Daoy (cell line): ENCODE measurements at places on chromosomes 2 and 18. TPM values are rescaled to one million over a fixed set of nuclear protein-coding genes. Genes with fewer than 3 reads are reported as not detected.

Gene DSG1
- total RNA-seq = not detected in 2 replicates

Gene UGT1A8
- 15.1 and 15.4 TPM in 2 replicates for total RNA-seq

Gene UGT1A4
- 0.63 TPM in 1 of 2 replicates, not detected in the other for total RNA-seq

Gene TP53I3
- 17.6 and 21.4 TPM in 2 replicates for total RNA-seq

Gene FASTKD1
- total RNA-seq = 26.5 and 37.1 TPM in 2 replicates

Gene GRB14
- total RNA-seq = 0.48 and 2.9 TPM in 2 replicates

Gene NYAP2
- total RNA-seq = not detected in 2 replicates

Gene CXCR1
- total RNA-seq = not detected in 2 replicates

Gene MYOM1
- not detected in 2 replicates for total RNA-seq

- DNase-seq = no peak
Measured at GRCh38 chr18:41144441-41144840, 810.6 kb upstream of the PIK3C3 start.

DNA sequence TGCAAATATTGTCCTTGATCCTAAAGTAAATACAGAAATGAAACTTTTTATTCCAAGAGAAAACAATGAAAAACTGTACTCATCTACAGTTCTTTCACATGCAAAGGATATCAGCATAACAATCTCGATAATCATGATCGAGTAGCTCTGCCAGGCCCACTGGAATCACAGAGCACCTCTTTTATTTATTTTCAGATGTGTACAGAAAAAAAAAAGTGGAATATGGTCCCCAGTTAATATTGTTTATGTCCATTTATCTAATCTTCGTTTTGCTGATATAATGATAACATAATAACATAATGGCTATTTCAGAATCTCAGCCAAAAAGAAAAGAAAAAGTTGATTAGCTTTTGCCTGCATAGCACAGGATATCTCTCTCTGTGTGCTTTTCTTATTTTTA is 6.5 kb downstream of the ZNF385B start:
- DNase-seq = no peak

DNA sequence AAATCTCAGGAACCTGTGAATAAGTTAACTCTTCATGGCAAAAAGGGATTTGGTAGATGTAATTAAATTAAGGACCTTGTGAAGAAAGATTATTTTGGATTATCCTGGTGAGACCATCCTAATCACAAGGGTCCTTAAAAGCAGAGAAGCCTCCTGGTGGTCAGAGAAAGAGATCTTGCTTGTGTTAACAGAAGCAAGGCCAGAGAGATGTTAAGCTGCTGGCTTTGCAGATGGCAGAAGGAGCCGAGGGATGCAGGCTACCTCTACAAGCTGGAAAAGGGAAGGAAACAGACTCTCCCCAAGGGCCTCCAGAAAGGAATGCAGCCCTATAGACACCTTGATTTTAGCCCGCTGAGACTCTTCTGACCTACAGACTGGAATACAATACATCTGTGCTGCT is 197.0 kb downstream of the STK39 start:
- DNase-seq = no peak

- DNase-seq = no peak
Measured at GRCh38 chr2:8539743-8540551, 141.9 kb upstream of the ID2 start.

GRCh38 chr18:28725876-28726275 is 548.9 kb upstream of the CDH2 start:
- peak; percentile 86 for DNase-seq

DNA sequence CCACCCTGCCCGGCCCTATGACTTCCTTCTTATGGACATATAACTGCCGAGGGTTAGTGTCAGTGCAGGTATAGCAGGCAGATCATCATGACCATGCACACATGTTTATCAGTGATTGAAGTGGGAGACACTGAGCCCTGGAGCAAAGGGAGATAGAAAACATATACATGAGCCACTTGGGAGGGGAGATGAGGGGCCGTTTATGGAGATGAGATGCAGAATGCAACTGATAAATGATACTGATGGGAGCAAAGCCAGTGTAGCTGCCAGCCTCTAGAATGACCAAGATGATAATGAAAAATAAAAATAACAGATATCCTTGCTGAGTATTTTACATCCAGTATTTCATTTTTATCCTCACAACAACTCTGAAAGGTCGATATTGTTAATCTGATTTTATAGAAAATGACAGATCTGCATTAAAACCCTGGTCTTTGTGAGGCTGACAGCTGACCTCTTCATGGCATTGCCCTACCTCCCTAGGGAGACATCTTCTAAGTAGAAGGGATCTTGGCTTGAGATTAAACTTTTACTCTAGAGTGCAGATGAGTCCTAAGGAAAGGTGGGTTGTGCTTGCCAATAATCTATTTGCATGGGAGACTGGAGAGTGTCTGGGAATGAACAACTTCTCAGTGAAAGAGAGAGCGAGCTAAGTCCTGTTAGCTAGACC is 178.4 kb upstream of the LHCGR start:
- DNase-seq = no peak

DNA sequence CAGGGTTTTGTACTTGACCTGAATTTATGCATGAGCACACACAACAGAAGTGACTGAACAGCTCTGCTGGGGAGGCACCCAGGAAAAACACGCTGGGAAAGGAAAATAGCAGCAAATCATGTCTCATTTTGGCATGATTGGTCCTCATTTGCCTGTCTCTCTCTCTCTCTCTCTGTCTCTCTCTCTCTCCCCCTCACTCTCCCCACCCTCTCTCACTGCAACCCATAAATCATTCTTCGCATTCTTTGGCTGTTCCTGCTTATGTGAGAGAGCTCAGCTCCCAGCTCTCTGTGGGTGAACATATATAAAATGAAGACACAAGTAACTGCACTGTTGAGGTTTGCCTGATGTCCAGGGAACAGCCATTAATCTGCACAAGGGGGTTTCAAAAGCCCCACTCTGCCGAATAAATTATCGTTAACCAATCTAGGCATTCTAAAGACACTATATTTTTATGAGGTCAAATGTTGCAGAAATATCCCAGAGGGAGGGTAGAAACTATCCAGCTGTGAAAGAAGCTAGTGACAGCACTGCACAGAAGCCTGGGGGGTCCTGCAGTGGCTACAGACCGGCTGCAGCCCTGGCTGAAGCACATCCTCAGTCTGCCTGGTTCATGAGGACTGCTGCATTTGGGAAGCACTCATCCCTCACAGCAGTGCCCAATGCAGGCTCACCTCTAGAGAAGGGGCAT is 260.3 kb downstream of the AFF3 start:
- peak; percentile 73 for DNase-seq

DNA sequence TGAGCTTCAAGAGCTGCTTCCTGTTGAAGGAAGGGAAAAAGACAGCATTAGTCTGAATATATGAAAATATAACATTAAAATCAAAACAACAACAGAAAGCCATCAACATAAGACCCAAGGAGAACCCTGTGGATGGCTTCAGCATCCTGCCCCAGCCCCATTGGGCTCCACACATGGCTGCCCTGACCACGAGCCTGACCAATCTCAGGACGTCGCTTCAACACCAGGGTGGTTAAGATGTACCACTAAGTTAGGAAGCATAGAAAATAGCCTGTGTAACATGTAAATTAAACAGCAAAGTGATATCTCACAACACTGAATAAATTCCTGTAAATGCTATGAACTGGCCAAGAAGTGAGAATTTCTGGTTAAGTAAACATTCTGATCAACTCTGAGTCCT is 77.2 kb upstream of the CD226 start:
- DNase-seq = no peak

DNA sequence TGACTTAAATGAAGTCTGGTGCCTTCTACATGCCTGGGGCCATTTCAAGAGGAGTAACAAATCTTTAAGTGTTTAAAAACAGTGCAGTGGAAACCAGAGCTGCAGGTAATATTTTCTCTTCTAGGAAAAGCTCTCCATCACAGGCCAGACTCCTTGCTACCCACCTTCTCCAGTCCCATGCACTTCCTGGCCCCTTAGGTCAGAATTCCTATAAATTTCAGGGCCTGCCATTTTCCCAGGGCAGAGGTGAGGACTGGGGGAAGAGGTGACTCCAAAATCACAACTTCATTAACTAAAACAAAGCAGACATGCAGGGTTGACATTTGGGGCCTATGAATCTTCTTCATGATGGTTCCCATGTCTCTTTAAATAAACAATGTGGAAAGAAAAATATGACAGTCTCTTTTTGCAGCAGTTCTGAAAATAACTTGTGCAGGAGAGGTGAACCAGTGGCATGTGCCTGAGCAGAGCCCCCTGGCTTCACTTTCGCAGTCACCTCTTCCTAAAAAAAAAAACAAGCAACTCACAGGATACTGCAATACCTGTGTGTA is 63.7 kb upstream of the TANC1 start:
- DNase-seq = no peak

DNA sequence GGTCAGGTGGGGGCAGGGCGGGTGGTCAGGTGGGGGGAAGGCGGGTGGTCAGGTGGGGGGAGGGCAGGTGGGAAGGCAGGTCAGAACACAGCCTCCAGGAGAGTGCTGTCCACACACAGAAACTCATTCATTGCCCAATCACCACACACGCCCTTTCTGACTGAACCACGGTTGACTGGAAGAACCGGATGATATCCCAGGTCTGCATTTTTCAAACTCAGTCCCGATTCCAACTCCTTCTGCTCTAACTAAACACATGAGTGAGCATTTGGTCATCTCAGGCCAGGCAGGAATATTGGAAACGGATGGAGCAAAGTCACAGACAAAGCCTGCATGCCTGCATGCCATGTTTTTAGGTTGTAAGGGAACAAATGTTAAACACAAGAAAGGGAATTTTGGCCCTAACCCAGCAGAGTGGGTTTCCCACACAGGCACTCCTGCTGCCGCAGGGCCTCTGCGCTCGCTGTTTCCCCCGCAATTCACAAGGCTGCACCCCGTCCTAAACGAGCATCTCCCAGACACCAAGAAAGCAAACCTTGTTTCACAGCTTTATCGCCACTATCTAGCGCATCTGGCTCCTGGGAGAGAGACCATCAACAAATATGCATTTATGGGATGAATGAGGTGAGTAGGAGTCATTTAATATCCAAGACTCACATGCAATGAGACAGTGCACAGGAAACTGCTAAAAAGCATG is 100.1 kb downstream of the ZNF516 start:
- DNase-seq = no peak

DNA sequence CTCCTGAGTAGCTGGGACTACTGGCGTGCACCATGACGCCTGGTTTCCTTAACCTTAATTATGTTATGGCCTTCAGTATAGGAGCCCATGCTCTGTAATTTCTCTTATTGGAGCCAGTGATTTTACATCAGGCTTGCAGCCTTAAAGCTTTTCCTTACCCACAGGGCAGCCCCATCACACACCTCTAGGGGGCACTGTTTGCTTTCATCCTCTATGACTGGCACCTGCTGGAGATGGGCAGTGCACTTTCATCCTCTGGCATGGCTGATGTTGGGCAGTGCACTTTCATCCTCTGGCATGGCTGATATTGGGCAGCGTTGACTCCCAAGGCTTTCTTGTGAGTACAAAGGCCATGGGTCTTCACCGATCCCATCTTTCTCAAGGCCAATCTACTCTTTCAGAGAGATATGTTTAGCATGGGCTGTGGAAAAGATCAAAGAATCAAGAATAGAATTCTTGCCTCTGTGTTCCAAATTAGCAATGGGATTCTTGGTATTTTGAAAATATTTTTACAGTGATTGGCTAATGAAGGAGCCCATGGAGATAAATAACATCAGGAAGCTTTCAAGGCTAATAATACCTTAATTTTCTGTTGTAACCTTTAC is 80.7 kb upstream of the MEX3C start:
- DNase-seq = no peak

- DNase-seq = peak; percentile 47
Measured at GRCh38 chr2:223076573-223076972, 24.6 kb downstream of the KCNE4 start.

GRCh38 chr2:61632276-61633169 is 94.4 kb upstream of the XPO1 start:
- no peak for DNase-seq

DNA sequence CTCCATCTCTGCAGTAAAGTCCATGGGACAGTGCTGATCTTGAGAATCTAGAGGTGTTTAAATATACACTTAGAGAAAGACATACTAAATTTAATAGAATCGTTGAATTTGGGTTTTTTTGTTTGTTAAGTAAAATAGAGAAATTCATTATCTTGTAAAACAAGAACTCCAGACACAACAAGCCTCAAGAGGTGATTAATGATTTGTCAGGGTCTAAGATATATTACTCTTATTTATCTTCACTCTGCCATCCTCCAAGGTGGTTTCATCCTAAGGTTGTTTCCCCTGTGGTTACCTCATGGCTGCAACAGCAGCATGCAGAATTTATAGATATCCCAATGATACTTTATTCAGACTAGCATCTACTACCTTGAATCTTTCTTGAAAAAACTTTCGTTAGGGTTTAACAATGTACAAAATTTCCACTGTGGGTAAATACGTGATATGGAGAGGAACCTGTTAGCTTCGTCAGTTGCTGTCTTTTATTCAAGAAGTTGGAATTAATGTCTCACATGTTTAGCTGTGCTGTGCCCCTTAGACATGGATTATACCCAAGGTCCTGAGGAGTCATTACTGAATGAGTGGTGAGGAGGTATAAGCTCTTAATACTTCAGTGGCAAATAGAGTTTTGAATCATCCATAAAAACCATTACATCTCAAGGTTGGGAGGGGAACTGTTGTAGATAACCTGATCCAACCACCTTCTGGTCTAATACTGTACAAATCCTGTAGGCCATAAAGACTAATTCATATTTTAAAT is 128.0 kb downstream of the GPD2 start:
- DNase-seq = no peak
